Bladder microvascular endothelial cell (primary cell): ENCODE measurements at places on chromosomes 11 and 22. TPM values are rescaled to one million over a fixed set of nuclear protein-coding genes. Genes with fewer than 3 reads are reported as not detected.

The SART1 gene
- 41.6 and 48.0 TPM in 2 replicates for total RNA-seq

The MMP8 gene
- not detected in 2 replicates for total RNA-seq

The LARGE2 gene
- not detected in 2 replicates for total RNA-seq

The ZNF70 gene
- 1.1 and 3.1 TPM in 2 replicates for total RNA-seq

The NCF4 gene
- not detected in 2 replicates for total RNA-seq

The MAPK11 gene
- 27.4 and 31.8 TPM in 2 replicates for total RNA-seq

The PNPLA3 gene
- total RNA-seq: 0.49 and 1.7 TPM in 2 replicates

The TIRAP gene
- 1.9 and 4.9 TPM in 2 replicates for total RNA-seq

The TEX54 gene
- not detected in 2 replicates for total RNA-seq

The MICALL1 gene
- 22.3 and 71.9 TPM in 2 replicates for total RNA-seq
